ENCODE measurements at places on chromosomes 13 and 19. TPM values are rescaled to one million over a fixed set of nuclear protein-coding genes. Genes with fewer than 3 reads are reported as not detected.
A peak's percentile ranks its signal among the peaks of the same experiment; 100 is the strongest.

DNA sequence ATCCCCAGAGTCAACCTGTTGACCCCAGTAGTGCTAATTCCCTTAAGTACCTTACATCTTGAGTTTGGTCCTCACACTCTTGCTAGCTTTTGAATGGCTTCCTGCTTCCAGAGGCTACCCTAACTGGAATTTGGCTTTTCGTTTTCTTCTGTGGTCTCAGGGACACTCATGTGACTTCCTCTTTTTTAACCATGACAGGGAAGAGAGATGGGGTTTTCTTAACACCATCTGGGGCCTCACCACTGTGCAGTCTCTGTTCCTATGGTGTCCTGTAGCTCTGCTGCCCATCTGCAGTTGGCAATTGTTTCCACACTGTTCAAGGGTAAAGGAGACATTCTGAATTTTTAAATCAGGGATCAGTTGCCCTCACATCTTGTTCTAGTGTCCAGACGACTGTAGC is 66.7 kb downstream of the SLC10A2 start:
- no peak overlapping the region for H3K27ac ChIP-seq
- no peaks in the 10 kb centered on the region for H3K27me3 ChIP-seq
- H3K4me3 ChIP-seq, result no peak overlapping the region
- H3K36me3 ChIP-seq, result no peaks in the 10 kb centered on the region
- no peaks in the 10 kb centered on the region for H3K4me1 ChIP-seq

- H3K27me3 ChIP-seq, result no peaks in the 10 kb centered on the region
- peaks cover 17% of the 10 kb centered on the region for H3K36me3 ChIP-seq
- peak overlapping the region; percentile 86 for H3K27ac ChIP-seq
- DNase-seq, result peak; percentile 54
- H3K4me3 ChIP-seq, result peak overlapping the region; percentile 94
- H3K4me1 ChIP-seq, result peaks cover 37% of the 10 kb centered on the region
Observed at GRCh38 chr19:1411255-1412191, 4.1 kb downstream of the DAZAP1 start.

DNA sequence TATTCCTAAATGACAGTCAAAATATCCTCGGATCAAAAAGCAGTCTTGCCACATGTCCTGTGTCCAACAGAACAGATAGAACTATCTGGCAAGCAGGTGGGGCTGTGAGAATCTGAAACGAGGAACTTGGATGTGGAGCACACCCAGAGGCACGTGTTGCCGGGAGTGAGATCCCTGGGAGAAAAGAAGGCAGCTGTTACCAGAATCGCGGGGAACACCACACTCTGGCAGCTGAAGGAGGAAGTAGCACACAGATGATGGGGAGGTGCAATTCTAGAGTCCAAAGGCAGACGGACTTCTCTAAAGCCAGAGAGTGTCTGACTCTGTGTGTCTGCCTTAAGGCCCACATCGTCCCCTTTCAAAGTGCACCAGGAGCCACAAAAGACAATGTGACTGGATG is 22.3 kb downstream of the SLC7A1 start:
- H3K36me3 ChIP-seq, result peaks cover 10% of the 10 kb centered on the region
- H3K4me1 ChIP-seq, result peaks cover 12% of the 10 kb centered on the region
- no peak overlapping the region for H3K4me3 ChIP-seq
- no peaks in the 10 kb centered on the region for H3K27me3 ChIP-seq

DNA sequence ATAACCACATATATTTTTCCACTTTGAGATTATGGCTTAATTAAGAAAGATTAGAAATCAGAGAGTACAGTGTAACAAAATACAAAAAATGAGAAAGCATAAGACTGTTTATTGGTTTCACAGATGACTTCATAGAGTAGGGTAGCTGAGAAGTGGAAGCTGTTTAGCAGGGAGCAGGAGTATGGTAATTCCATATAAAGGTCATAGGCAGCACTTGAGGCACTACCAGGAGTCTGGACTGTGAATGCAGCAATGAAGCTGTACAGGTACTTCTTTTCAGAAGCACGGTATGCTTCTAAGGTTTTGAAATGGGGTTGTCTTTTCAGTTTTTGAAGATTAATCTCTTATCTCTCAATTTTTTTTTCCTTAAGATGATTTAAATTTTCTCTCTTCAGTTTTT is 69.2 kb downstream of the MICU2 start:
- peaks cover 24% of the 10 kb centered on the region for H3K36me3 ChIP-seq
- H3K4me1 ChIP-seq, result peaks cover 7% of the 10 kb centered on the region
- no peaks in the 10 kb centered on the region for H3K27me3 ChIP-seq
- DNase-seq, result no peak
- no peak overlapping the region for H3K27ac ChIP-seq

- H3K27me3 ChIP-seq, result no peaks in the 10 kb centered on the region
- peak overlapping the region; percentile 95 for H3K4me3 ChIP-seq
- peaks cover 39% of the 10 kb centered on the region for H3K4me1 ChIP-seq
- peaks cover 39% of the 10 kb centered on the region for H3K36me3 ChIP-seq
- DNase-seq, result no peak
Observed at GRCh38 chr19:49497789-49498103, 1.5 kb downstream of the RPS11 start.

DNA sequence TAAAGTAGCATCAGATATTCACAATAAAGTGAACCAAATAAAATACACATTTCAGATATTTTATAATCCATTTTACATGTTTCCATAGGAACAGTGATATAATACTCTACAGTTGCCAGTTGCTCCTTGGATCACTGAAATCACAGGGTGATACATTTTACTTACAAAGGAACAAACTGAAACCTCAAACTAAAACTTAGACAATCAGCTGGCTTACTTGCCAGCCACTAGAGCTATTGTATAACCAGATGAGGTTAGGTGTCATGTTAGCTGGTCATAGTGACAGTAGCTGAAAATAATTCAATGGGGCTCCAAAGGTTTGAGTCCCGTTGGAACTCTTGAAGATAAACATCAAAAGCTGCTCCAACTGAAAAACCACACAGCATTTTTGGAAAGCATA is 274.6 kb downstream of the ITGBL1 start:
- H3K4me3 ChIP-seq, result no peak overlapping the region
- DNase-seq, result no peak
- H3K27me3 ChIP-seq, result peaks cover 2% of the 10 kb centered on the region
- no peak overlapping the region for H3K27ac ChIP-seq
- no peaks in the 10 kb centered on the region for H3K36me3 ChIP-seq

- H3K27ac ChIP-seq, result peak overlapping the region; percentile 98
- peak overlapping the region; percentile 92 for H3K4me3 ChIP-seq
- no peak for DNase-seq
- no peaks in the 10 kb centered on the region for H3K27me3 ChIP-seq
- H3K4me1 ChIP-seq, result peaks cover 11% of the 10 kb centered on the region
- peaks cover 12% of the 10 kb centered on the region for H3K36me3 ChIP-seq
Observed at GRCh38 chr19:50377517-50377916, 1.3 kb downstream of the NR1H2 start.

DNA sequence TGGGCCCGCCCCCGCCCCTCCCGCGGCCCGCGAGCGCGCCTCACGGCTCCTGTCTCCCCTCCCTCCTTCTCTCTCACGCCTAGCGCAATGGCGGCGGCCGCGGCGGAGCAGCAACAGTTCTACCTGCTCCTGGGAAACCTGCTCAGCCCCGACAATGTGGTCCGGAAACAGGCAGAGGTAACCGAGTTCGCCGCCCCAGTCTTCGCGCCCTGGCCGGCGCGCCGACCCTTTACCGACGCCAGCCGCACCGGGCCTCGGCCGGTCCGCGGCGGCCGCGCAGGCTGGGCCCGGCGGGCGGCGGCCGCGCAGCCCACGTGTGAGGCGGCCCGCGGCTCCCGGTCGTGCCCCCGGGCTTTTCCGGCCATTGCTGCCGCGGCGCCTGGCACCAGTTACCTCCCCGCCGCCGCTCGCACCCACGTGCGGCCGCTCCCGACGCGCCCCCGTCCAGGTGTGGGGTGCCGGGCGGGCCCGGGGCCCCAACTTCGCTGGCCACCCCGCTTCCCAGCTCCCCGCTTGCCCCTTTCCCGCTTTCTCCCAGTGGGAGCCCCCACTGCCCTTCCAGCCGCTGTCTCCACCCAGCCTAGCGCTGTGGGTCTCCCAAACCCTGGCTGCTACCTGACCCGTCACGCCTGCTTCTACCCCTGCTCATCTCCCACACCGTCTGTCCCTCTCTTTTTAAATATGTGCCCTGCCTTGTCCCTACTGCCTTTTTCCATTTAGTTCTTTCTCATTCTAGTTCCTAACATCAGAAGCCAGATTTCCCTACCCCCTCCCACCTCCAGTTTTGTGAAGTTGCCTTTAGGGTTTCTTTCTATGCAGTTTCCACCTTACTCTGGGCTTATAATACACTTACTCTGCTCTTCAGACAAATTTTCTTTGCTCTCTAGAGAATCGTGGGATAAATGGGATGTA is 23.4 kb downstream of the IPO5 start:
- peaks cover 3% of the 10 kb centered on the region for H3K36me3 ChIP-seq
- peak overlapping the region; percentile 92 for H3K4me3 ChIP-seq
- peak overlapping the region; percentile 91 for H3K27ac ChIP-seq
- no peak for DNase-seq
- peaks cover 5% of the 10 kb centered on the region for H3K27me3 ChIP-seq

The CFAP97D2 gene
- 0.22 TPM for total RNA-seq

The PTGIR gene
- 8.5 TPM for total RNA-seq

Measured in activated naive CD8-positive, alpha-beta T cell treated with anti-CD3 and anti-CD28 coated beads, Interleukin-2, amount 10 ng/mL, durations not matched to agents 7 days and 5 days (primary cell).